DMS79 (cell line): ENCODE measurements at places on chromosomes 5 and 9.

- no peak for DNase-seq
Observed at GRCh38 chr9:94881940-94882339, 155.4 kb downstream of the AOPEP start.

DNA sequence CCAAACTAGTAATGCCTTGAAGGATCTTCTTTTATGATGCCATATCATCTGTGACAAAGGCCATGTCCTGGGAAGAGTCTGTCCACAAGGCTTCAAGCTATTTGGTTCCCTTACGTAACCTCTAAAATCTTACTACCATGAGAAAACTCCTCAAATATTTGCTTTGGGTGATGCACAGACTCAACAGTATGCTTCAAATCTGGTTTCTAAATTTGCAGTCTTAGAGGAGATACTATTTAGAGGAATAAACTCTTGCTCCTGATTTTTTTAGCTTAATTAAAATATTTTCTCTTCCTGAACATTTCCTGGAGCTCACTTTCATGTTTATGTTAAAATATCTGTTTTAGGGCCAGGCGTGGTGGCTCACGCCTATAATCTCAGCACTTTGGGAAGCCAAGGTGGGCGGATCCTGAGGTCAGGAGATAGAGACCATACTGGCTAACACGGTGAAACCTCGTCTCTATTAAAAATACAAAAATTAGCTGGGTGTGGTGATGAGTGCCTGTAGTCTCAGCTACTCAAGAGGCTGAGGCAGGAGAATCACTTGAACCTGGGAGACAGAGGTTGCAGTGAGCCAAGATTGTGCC is 28.2 kb downstream of the TRPC7 start:
- no peak for DNase-seq

DNA sequence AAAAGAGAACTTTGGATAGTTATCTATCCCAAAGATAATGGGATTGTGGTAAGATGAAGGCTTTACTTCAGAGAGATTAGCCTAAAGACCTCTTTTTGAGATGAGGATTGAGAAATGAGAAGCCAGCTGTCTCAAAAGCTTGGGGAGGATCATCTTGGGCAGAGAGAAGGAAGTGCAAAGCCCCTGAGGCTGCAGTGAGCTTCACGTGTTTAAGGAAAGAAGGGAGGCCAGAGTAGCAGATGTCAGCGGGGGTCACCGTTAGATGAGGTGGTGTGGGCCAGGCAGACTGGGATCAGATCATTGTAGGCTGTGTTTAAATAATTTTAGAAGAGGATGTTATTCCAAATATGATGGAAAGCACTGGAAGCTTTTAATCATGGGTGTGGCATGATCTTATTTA is 270.1 kb downstream of the ARHGEF28 start:
- DNase-seq = no peak

- no peak for DNase-seq
Observed at GRCh38 chr5:133244242-133244641, 192.4 kb downstream of the HSPA4 start.
